ENCODE measurements at places on chromosomes 7 and 10. TPM values are rescaled to one million over a fixed set of nuclear protein-coding genes. Genes with fewer than 3 reads are reported as not detected.

GRCh38 chr7:77702968-77703472 is 6.8 kb downstream of the RSBN1L start:
- DNase-seq, result no peak

DNA sequence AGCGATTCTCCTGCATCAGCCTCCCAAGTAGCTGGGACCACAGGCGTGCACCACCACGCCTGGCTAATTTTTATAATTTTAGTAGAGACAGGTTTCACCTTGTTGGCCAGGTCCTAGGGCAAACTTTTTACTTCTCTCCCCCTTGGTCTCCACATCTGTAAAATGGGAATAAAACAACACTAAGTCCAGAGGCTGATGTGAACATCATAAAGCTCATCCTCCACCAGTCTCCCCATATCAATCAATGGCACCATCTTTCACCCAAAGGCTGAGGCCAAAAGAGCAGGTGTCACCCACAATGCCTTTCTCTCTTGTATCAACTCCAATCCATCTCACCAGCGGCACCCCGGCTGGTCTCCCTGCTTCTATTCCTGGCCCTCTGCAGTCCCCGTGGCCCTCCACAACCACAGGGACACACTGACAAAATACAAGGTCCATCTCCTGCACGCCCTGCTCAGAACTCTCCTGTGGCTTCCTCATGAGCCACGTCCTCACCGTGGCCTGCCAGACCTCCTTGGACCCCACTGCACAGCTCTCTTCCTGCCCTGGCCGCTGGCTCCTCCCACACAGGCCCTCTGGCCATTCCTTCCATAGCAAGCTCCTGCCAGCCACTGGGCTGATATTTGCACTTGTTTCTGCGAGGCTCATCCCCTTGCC is 179.0 kb downstream of the FAM107B start:
- DNase-seq, result no peak

The TAS2R38 gene
- total RNA-seq, result not detected

DNA sequence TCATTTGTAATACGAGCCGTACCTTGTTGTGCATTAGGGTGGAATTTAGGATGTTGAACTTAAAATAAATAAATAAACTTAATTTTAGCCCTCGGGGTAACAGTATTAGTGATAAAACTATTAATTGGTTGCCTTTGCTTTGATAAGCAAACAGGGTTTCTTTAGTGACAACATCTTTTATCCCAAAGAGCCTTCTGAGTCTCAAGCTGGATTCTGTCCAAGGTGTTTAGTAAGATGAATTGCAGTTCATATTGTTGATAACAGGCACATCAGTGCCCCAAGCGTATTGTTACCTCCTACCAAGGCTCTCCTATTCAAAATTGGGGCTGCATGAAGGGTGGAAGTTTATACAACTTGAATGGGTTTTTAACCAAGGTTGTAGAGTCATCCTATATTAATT is 144.4 kb upstream of the CELF2 start:
- DNase-seq, result peak; percentile 49

- no peak for DNase-seq
Measured at GRCh38 chr10:71543608-71544170, 147.0 kb downstream of the CDH23 start.

DNA sequence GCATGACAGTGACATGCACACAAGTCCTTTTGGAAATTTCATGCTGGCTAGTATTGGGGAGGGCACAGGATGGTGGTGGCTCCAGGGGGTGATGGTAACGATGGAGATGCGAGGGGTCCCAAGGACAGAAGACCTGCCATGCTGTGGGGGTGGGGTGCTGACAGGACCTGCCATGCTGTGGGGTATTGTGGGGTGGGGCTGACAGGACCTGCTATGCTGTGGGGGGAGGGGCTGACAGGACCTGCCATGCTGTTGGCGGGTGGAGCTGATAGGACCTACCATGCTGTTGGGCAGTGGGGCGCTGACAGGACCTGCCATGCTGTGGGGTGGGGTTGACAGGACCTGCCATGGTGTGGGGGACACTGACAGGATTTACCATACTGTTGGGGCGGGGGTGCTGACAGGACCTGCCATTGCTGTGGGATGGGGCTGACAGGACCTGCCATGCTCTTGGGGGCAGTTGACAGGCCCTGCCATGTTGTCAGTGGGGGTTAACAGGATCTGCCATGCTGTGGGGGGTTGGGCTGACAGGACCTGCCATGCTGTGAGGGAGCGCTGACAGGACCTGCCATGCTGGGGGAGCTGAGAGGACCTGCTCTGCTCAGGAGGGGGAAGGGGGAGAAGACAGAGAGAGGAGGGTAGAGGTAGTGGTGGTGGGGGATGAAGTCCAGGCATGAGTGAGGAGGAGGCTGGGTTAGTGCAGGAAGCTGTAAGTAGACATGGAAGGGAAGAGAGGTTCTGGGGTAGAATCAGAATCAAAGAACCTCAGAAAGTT is 36.2 kb upstream of the RET start:
- DNase-seq, result no peak

The MYPN gene
- total RNA-seq, result 1.7 TPM

DNA sequence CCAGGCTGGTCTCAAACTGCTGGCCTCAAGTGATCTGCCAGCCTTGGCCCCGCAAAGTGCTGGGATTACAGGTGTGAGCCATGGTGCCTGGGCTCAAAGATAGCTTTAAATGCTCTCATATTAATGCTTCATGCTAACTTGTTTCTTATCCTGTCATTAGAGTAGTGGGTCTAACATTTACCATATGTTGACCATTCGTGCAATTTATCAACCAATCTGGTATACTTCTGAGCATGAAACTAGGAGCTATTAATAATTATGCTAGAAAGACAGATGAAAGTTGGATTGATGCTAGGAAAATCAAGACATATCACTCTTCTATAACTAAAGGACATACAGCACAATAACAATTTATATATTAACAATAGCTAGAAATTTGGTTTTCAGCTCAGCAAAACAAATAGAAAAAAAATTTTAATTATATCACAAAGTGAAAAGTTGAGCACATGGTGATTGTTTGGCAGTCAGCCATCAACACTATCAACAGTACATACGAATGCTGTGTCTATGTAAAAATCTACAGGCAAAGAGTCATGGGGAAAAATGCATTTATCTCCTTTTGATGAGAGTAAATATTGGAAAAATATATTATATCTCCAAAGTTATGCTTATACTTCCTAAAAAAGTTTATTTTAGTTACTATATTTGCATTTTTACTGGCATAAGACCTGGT is 112.1 kb upstream of the ABCB5 start:
- DNase-seq, result no peak

GRCh38 chr10:111836571-111836970 is 347.0 kb downstream of the GPAM start:
- DNase-seq, result peak; percentile 52

- no peak for DNase-seq
Measured at GRCh38 chr10:33106767-33107166, 148.7 kb upstream of the ITGB1 start.

The PRLHR gene
- not detected for total RNA-seq

GRCh38 chr7:117492649-117493048 is 12.8 kb downstream of the CFTR start:
- no peak for DNase-seq

DNA sequence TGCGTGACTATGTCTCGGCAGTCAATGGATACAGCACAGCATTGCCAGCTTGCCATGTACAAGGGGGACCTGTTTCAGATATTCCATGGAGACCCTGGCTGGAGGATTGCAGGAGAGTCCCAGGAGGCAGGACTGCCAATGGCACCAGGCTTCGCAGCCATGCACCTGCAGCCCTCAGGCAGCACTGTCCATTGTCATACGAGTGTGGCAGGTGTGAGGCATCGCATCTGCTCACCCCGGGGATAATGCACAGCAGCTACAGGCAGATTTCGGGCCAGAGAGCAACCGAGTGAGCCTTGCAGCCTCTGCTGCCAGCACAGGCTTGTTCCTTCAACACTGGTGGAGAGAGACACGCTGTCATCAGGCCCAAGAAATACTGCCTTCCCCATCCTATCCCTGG is 415.1 kb downstream of the PAXIP1 start:
- DNase-seq, result no peak

DNA sequence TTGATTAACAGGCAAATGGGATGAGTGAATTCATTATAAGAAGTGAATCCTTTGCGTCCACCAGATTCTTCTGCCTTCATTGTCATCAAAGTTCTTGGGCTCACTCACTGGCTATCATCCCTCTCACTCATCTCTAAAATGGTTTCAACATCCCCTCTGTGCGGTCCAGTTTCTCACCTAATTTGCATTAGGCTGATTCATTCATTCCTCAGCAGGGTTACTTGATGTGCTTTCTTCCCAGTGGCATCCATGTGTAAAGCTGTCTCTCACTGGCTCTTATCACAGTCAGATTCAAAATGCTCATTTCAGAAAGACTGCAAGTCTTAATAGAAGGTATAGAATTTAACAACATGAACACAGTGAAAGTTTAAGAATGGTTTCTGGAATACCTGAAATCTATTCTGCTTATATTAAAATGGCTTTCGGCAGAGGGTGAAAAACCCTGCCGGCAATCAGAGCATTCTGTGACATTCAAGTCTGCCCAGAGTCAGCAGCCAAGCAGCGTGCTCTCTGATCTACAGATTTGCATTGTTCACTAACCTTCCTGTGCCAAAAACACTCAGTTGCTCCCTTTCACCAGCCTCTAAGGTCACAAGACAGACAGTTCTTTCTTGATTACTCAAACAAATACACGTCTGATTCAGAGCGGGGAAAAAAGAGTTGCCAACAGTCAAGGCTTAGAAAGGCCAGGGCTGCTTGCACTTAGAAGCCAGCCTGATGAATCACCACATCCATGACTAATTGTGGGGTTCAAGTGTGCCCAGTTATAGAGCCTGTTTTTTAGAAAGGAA is 106.7 kb downstream of the TES start:
- DNase-seq, result peak; percentile 99

The LEP gene
- under 0.01 TPM for total RNA-seq

The PDK4 gene
- 0.72 TPM for total RNA-seq

DNA sequence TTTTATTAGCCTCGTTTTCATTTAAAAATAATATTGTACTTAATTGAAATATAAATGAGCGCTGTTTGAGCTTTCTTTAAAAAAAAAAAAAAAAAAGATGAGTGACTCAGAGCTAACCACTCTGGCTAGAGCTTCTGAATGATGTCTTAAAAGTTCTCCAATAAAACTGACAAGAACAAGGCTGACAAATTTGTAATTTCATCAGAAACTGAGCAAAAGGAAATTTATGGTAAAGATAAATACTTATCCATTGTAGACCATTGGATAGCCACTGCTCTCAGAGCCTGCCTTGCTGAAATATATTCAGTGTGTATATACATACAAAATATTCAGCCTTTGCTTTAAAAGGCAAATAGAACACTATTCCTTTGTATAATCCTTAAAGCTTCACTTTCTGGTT is 91.2 kb upstream of the OIT3 start:
- peak; percentile 41 for DNase-seq

- DNase-seq, result peak; percentile 89
Measured at GRCh38 chr7:50812841-50813475, 30.3 kb upstream of the GRB10 start.

GRCh38 chr7:781186-781849 is 51.0 kb upstream of the SUN1 start:
- no peak for DNase-seq

- no peak for DNase-seq
Measured at GRCh38 chr7:41193738-41194282, 509.1 kb downstream of the INHBA start.

DNA sequence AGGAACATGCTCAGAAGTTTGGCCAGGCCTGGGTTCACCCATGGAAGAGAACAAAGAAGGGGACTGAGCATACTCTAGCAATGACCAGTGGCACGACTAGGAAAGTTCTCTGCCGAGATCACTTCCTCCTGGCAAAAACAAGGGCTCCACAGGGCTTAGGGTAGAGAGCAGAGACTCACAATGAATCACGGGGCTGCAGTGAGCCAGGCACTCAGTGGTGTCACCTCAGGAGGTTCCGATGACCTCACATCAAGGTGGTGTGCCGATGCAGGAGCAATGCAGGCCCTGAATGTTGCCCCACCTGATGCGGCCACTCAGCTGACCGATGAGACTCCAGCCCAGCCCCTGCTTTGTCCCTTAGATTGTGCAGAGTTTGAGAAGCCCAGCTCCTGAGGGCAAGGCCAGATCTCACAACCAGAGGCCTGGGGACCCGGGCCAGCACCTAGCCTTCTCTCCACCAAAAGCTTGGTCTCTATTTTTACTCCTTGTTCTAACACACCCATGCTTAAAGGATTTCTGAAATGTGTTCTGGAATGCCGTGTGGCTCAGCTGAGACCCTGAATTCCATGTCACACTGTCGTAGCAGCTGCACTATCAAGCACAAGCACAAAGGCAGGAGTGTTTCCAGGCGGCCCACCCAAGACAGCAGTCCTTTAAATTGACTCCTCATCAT is 60.9 kb downstream of the COBL start:
- no peak for DNase-seq

The LLCFC1 gene
- total RNA-seq, result not detected

- DNase-seq, result no peak
Measured at GRCh38 chr10:129744134-129745111, 219.7 kb downstream of the EBF3 start.

DNA sequence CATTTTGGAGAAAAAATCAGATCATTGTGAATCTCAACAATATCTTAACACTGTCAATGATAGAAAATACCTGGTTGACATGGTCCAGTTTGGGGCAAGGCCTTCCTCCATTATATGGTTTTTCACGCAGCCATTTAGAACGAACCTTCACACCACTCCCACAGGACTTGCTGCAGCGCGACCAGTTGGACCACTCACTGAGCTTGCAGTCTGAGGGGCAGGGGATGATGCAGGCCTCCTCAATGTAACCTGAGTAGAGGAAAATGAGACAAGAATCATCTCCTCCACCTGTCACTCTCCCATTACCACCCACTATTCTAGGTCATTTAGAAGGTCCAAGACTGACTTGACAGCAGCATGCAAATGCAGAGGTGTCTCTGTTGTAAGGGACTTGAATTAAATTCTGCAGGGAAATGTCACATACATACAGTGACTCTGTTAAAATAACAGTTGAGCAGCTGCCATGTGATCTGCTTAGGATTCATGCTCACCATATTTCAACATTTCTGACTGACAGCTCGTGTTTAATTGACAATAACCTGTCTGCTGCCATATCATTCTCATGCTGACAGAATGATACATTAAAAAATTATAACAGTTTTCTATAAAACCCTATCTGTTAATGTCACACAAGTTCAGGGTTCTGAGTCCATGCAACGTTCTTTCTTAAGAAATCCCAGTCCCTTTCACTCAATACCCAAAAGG is 403.0 kb downstream of the THSD7A start:
- no peak for DNase-seq

DNA sequence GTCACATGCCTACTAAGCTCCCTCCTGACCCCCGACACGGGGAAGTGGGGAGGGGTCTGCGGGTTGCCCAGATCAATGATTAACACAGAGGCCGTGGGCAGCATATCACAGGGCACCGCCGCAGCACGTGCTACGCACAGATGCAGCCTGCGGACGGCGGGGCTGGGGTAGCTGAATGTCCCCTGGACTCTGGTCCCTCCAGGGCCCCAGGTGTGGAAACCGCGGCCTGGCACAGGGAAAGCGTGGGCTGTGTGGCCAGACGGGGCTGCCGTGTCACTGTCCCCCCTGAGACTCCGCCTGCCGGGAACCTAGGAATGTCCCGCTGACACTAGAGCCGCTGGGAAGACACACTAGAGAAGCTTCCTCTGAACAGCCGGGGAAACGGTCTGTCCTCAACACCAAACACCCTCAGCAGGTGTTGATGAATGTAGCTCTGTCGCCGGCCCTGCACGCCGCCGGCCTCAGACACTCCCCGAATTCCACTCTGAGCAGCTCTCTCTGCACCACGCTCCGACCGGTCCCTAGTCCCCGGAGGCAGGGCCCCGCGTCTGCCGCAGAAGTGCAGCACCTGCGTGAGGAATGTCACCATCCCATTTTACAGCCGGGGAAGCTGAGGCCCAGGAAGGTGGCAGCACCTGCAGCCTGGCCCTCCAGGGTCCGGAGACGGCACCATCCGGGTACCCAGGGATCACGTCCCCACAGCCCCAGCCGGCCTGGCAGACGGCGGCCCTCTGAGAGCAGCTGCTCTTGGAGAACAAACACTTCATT is 33.4 kb upstream of the PDGFA start:
- DNase-seq, result no peak
